ENCODE measurements at places on chromosomes 4 and X.
A peak's percentile ranks its signal among the peaks of the same experiment; 100 is the strongest.

DNA sequence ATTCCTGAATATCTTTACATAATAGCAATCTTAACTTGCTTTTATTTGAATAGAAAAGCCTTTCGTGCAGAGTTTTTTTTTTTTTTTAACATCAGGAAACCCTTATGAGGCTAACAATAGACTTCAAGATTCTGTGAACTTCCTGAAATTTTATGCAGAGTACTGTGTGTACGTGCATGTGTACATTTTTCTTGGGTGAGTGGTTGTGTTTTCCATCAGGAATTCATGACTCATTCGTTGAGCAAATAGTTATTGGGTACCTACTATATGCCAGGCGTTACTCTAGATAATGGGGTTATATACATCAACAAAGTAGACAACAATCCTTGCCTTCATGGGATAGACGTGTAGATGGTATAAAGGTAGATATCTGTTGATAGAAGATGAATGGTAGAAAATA lies 59.1 kb downstream of the MRPL1 start:
- no peak for DNase-seq

DNA sequence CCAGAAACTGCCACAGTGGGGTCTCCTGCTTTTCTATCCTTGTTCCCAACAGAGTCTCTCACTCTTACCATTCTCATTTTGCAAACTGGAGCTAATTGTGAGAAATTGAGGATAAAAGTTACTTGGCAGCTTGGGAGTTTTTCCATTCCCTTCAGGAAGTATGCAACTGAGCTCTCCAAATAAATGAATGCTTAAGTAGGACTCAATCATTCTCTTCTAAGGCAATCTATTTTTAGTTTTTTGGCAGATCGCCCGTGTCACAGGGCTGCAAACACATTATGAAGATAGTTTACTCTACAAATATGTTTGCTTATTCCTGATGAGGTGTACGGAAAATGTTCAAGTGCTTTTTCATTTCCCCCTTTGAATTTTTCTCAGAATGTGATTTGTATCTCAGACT lies 5.3 kb downstream of the ASB11 start:
- no peak for DNase-seq

DNA sequence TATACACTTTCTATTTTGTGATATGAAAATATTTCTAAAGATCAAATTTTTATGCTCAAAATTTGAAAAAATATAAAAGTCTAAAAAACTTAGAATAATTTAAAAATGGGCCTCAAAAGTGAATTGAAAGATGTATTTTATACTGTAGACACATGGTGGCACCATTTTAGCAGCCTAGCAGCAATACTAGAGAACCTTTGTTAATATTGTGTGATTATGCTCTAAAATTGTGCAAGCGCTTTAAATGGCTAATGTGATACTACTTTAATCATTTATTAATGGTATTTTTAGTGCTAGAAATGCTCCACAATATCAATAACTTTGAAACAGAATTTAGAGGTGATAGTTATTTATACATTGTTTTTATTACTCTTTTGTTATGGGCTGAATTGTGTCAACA lies 3.7 kb upstream of the GUF1 start:
- DNase-seq: no peak

- DNase-seq: no peak
Observed at GRCh38 chrX:9681011-9681410, 84.6 kb downstream of the GPR143 start.

- no peak for DNase-seq
Observed at GRCh38 chr4:137471895-137472294, 60.4 kb downstream of the PCDH18 start.

GRCh38 chrX:154396973-154397887 lies 947 bp upstream of the RPL10 start:
- peak; percentile 56 for DNase-seq

DNA sequence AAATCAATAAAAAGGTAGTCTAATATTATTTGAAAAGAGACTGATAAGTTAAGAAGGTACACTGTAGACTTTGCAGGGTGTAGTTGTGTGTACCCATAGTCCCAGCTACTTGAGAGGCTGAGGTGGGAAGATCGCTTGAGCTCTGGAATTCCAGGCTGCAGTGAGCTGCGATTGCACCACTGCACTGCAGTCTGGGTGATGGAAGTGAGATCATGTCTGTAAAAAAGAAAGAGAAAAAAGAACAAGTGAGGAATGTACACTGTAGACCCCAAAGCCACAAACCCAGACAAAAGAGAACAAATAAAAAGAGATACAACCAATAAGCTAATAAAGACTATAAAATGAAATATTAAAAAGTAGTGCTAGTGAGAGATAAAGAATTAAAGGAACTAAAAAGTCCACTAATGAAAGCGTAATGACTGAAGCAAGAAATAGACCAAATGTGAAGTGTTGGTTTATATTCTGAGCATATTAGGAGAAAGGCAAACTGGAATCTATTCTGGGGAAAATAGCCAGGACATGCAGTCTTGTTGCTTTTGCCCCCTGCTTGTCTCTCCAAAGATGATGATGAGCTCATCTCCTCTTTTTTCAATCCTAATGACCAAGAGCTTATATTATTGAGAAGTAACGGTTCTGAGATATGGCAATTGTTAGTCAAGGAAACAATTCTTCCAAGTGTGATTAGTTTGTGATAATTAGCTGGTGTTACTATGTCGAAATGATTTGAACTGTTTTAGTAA lies 19.1 kb downstream of the GSX2 start:
- DNase-seq: no peak

DNA sequence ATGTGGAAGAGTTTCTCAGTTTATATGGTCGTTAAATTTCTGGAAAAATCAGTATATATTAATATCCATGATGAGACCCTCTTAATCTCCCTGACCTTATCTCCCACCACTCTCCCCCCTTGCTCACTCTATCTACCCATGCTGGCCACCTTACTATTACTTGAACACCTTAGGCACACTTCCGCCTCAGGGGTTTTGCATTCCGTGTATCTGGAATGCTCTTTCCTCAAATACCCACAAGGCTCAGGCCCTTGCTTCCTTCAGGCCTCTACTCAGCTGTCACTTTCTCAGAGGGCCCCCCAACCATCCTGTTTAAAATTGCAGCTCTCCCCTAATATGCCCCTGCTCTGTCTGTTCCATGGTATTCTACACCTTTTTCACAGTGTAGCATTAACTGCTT lies 1.9 kb downstream of the KANTR start:
- DNase-seq: no peak

DNA sequence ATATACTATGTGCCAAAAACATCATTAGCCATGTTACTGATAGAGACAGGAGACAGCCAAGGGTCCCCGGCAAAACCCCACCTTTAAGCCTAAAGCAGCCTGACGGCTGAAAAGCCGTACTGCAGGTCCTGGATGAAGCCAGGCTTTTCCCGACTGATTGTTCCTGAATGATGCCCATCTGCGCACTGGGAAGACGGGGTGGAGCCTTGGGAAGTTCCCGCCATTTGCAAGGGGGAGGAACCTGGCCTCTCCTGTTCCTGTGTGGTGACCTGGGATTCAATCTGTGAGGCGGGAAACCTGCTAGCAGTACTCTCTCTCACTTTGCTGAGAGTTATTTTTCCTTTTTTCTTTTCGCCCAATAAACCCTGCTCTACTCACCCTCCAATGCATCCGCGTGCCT lies 15.1 kb upstream of the CAMK2D start:
- DNase-seq: no peak

DNA sequence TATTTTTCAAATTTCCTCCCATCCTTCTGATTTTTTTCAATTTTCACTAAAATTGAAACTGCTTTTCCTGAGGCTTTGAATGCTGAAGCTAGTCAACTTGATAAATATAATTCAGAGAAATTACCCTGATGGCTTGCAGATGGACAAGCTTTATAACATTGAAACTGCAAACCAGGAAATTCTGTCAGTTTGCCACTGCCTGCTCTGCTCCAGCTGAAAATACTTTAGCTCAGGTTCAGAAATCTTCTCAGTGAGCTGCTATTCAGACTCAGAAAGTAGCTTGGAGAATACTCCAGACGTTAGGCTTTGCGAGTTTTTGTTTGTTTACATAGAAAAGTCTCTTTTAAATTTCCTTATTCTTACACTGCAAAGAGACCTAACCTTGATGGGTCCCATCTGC lies 1574.7 kb downstream of the STIM2 start:
- no peak for DNase-seq

DNA sequence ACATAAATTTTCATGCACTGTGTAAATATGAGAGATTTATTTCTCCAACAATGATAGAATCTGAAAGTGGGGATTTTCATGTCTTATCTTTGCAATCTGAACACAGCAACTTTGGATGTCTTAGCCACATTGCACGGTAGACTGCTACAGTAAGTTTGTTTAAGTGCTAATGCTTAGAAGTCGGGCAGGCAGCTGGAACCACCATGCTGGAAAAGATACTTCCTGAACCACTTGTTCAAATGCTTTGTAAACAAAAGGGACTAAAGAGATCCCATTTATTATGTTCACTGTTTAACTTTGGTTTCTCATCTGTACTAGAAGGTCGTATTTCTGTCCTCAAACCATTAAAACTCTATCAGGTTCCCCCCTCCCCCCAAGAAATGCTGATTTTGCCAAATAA lies 555.9 kb upstream of the DIPK2B start:
- no peak for DNase-seq

- DNase-seq: no peak
Observed at GRCh38 chr4:154019811-154020210, 230.9 kb upstream of the SFRP2 start.

- no peak for DNase-seq
Observed at GRCh38 chr4:15213302-15213970, 211.2 kb downstream of the CPEB2 start.

DNA sequence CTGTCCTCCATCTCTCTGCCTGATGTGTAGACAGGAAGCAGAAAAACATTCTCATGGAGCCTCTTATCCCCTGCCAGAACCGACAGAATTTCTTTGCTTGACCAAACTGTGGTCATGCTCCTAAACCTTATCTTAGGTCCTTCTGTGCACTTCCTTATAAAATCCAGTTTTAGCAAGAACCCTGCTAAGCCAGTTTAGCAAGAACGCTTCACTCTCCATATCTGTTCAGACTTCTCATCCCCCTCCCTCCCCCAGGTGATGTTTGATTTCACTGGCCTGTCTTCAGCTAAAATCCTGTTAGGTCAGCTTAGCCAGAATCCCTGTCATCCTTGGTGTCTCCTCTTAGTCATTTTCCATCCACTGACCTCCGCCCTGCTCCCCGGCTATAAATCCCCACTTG lies 1130.9 kb upstream of the PRKX start:
- no peak for DNase-seq

Measured in occipital lobe (tissue), 3 donors.